ENCODE measurements at places on chromosomes 7 and 10.

GRCh38 chr10:93652857-93653256 is 40.5 kb downstream of the PDE6C start:
- DNase-seq: no peak

DNA sequence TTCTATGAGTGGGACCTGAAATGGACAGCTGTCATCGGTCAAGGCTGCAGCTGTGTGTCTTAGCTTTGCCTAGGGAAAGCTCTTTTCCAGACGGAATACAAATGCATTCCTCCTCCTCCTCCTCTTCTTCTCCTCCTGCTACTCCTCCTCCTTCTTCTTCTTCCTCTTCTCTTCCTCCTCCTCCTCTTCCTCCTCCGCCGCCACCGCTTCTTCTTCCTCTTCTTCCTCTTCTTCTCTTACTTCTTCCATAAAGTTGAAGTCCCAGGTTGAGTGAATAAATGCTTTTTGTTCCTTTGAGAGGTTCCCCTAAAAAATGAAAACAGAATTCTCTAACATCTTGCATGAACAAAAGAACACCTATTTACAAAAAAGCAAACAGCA is 28.7 kb downstream of the KLF6 start:
- DNase-seq: no peak

DNA sequence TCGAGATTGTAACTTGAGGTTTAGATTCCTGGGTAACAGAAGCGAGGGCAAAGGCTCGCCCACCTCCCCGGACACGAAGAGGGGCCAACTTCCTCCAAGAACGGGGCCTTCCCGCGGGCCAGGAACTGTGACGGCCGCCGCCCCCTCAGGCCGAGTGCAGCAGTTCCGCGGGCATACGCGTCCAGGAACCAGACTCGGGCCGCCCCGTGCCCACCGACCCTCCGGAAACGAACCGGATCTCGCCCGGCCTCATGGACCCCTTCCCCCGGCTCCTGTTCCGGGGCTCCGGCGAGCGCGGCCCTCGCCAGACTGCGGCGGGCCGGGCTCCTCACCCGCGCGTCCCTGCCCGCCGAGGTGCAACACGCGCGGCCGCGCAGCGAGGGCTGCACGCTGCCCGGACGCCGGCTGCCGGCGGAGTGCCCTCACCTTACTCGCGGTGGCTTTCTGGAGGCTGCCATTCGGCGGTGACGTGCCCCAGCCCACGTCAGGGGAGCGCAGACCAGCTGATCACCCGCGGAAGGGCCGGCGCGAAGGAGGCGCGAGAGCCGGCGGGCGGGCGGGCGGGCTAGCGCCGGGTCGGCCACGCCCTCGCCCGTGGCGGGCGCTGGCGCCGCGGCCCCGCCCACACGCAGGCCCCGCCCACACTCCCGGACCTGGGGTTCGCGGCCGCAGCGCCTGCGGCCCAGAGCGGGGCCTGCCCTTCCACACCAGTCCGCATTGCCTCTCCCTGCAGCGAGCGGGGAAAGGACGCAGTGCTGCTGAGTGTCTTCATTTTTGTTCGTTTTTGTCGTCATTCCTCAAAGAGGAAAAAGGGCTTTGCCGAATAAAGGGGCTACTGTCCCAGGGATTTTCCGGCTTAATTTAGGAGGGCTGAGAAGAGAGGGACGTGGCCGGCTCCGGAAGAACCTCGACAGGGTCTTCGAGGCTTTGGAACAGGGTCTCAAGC is at the start of gene XPNPEP1:
Gene XPNPEP1, minus strand, starts transcription at position 536 of the 946 bp plus-strand sequence. Its CDS starts 78 bp downstream, at position 458.
- peak; percentile 83 for DNase-seq

GRCh38 chr10:132489704-132490534 is 47.7 kb upstream of the INPP5A start:
- DNase-seq: no peak

GRCh38 chr10:89332123-89332633 is 4.4 kb downstream of the IFIT3 start:
- peak; percentile 42 for DNase-seq

- DNase-seq: no peak
These were observed 11.1 kb downstream of the MAFK start for GRCh38 chr7:1541431-1542162.

- no peak for DNase-seq
These were observed 18.4 kb downstream of the GIMAP5 start for GRCh38 chr7:150755473-150756099.

GRCh38 chr10:112631501-112632400 is 184.7 kb downstream of the VTI1A start:
- DNase-seq: no peak

GRCh38 chr10:89980166-89980565 is 278.8 kb downstream of the KIF20B start:
- DNase-seq: no peak

DNA sequence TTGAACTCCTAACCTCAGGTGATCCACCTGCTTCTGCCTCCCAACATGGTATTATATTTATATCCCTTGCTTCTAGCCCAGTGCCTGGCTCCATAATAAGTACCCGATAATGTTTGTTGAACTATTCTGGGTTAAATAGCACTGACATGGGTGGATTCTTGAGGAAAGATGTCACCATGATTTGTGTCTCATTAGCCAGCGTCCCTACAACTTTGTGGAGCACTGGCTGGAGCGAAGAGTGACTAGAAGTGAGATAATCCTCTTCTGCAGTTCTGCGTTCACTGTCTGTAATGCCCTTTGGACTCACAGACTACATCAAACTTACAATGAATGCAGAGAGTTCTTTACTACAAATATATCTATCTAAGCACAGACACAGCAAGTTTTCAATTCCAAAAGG is 16.9 kb upstream of the AKR1E2 start:
- no peak for DNase-seq

- no peak for DNase-seq
These were observed 204.0 kb downstream of the FZD1 start for GRCh38 chr7:91468256-91468655.

- DNase-seq: no peak
These were observed 133.1 kb downstream of the CUBN start for GRCh38 chr10:16996530-16996964.

DNA sequence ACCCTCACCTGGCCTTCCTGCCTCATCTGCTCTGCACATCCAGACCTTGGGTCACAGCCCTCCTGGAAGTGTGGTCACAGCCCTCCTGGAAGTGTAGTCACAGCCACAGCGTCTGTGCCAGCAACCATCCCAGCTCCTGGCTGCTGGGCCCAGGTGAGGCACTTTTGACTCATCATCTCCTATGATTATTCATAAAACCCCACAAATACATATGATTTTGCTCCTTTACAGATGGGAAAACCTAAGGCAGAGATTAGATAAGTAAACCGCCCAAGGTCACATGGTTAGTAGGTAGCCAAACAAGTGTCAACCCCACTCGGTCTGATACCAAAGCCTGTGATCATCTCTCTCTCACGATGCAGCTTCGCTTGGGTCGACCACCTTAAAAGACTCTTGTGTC is 94.3 kb downstream of the PRLHR start:
- no peak for DNase-seq

GRCh38 chr10:28184810-28185209 is 118.1 kb downstream of the MPP7 start:
- no peak for DNase-seq

DNA sequence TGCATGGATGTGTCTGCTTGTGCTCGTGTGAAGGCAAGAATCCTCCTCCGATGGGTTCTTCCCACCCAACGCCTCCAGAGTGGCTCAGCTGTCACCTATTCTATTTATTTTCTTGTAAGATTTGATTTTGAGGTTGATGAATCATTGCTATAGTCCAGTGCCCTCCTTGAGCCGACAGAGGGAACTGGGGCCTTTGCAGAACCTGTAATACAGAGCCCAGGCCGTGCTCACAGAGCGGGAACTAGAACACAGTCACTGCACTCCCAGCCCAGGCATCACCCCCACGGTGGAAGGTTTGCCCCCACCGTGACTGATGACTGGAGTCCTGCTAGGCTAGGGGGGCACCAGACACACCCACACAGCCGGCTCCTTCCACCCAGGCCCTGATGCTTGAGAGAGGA is 2.0 kb downstream of the RARRES2 start:
- DNase-seq: no peak

DNA sequence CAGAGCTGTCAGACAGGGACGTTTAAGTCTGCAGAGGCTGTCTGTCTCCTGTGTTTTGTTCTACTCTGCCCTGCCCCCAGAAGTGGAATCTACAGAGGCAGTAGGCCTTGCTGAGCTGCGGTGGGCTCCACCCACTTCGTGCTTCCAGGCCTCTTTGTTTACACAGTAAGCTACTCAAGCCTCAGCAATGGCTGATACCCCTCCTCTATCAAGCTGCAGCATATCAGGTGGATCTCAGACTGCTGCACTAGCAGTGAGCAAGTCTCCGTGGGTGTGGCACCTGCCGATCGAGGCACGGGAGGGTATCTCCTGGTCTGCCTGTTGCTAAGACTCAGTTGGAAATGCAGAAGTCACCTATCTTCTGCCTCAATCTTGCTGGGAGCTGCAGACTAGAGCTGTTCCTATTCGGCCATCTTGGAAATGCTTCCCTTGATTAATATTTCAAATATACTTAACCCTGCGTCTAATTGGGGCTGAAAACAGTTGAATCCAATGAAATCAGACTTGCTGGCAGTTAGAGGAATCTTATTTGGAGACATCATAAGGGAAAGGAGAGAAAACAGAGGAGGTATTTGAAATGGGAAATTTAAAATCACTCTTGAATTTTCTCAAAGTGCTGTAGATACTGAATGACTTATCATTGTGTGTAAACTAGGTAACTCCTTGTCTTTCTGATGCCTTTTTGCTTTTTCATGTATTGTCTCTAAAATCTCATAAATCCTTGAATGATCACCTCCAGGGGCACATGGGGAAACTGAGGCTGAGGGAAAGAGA is 13.8 kb upstream of the CYP3A5 start:
- no peak for DNase-seq

- DNase-seq: no peak
These were observed 339.7 kb downstream of the HGF start for GRCh38 chr7:81430150-81430549.

DNA sequence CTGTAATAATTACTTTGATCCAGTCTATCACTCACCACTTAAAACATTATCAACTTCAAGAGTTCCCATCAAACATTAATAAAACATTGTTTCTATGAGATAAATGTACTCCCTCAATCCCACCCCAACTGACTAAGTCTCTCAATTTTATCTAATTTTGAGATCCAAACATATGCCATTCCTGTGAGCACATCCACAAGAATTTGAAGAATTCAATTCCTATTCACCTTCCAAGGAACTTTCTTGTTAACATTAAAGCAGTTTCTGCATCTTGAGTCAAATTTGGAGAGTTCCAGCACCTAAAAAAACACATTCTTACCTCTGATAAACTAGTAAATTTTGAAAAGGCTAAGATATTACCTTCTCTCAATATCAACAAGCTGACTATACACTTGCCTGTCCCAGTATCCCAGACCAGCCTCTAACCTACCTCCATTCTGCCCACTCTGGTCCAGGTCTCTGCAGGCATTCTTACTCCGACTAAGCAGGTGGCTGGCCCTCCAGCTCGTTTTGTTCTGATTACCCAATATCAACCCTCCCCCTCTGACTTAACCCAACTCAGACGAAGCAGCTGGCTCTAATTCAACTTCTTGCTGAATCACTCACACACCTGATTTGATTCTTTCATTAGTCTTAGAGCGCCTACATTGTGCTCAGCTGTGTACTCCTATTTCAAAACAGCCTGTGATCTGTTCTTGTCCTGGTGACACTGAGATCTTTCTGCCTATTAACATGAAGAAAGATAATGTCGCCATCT is 275.2 kb downstream of the IPMK start:
- no peak for DNase-seq

DNA sequence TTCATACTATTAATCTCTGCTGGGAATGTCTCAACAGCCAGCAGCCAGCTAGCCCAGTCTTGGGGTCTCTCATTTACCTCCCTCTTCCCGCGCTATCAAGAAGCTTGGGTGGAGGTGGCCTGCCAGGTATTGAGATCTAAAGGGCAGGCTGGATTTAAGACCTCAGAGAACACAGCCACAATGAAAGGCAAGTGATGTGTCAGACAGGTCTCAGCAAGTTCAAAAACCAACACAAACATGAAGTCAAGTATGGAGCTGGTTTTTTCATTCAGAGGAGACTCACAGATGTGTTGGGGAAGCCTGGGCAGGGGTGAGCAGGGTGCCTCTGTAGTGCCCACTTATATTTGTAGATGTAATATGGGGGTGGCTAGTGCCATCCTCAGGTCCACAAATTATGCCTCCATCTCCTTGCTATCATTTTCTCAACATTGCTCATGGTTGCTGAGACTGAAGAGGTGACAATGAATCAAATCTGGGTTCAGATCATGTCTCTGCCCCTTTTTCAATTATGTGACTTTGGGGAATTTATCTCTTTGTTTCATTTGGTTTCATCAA is 27.7 kb upstream of the CROT start:
- DNase-seq: no peak

DNA sequence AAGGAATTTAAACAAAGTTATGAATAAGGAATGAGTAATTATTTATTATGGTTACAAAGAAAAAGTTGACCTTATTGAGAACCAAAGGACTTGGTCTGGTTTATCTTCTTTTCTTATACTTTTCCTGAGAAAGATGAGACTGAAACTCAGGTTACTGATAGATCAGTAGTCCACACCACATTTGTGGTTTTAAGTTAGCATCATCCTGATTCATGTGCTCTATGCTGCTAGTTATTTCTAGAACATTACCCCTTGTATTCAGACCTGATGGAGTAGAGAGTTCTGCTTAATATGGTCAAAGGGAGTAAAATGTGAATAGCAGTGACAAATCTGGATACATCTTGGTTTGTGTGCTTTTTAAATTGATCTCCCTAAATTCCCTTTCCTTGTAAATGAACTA is 63.8 kb downstream of the FOXP2 start:
- DNase-seq: no peak

GRCh38 chr10:70650104-70650503 is 22.2 kb upstream of the ADAMTS14 start:
- no peak for DNase-seq

DNA sequence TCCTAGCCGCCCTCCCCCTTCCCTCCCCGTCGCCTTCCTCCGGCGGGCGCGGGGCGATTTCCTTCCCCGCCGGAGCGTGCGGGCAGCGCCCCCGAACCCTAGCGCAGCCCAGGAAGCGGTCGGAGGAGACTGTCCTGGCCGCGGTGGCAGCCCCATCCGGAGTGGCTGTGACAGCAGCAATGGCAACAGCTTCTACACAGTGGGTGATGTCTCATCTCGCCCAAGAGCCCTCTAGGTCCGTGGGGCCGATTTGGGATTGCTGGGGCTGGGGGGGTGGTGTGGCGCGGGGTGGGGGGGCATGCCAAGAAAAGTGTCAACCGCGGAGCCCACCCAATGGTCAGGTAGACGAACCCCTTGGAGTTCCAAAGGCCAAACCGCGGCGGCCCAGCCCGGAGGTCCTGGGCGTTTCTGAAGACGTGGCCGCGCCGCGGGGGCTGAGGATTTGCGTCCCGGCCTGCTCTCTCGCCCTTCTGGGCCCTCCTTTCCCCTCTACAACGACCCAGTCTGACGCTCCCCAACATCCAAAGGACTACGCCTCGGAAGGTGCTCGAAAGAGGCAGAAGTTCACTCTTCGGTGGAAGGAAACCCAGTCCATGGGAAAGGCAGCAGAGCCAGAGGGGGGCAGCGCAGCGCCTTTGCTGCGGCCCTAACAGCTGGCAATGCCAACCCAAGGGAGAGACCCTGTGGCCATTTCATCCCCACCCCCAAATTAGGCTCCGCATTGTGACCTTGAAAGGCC is 603 bp upstream of the TWIST1 start:
- no peak for DNase-seq

- no peak for DNase-seq
These were observed 25.0 kb downstream of the RTKN2 start for GRCh38 chr10:62243647-62243997.

GRCh38 chr7:28245123-28245878 is 64.7 kb upstream of the JAZF1 start:
- no peak for DNase-seq
